Nephron progenitor cell (in vitro differentiated cells): ENCODE measurements at places on chromosomes 3 and 15.

DNA sequence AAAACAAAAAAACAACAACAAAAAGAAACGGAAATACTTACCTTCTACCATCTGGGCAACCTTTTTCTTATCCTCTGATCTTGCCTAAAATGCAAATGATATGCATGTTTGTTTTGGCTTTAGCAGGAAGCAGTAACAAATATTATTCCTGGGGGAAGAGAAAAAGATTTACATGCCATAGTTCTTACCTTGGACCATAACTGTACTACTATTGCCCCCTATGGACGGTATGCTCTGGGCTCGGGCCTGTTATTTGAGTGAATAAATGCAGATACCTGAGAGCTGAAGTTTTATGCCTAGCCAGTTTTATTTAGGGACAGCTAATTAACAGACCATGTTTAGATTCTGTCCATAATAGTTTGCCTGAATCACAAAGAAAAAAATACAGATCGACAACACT lies 12.6 kb upstream of the STARD5 start:
- no peak for DNase-seq

DNA sequence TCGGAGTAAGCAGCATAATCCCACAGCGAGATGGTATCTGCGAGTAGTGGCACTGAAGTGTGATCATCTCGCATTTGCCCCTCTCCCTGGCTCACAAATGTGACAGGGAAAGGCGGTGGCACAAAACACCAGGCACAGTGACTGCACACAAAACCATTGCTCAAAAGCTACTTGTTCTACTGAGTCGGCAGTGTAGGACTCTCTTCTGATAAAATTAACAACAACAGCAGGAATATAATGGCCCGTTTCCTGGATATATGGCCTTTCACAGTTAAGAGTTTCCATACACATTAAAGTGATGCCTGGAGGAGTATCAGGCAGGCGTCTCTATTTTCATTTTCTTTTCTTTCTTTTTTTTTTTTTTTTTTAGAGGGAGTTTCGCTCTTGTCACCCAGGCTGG lies 69.0 kb downstream of the MYO1E start:
- DNase-seq = no peak

GRCh38 chr3:28243424-28244106 lies 2.1 kb downstream of the CMC1 start:
- DNase-seq = no peak

DNA sequence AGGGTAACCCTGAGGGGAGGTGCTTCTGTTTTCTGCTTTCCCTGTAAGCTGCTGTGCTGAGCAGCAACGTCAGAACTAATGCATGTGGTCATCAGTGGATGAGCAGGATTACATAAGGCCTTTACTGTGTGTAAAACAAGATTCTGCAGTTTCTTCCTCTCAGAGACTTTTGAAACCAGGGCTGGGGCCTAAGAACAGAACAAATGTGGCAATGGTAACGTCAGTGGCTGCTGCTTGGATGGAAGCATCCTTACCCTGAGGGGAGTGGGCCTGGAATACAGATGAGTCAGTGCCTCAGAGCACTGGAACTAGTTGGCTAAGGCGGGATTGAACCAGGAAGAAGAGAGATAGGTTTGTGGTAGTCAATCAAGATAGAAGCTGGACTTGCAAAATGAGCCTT lies 180.2 kb upstream of the KCNH8 start:
- no peak for DNase-seq

GRCh38 chr3:52805270-52806039 lies 10.9 kb downstream of the ITIH3 start:
- DNase-seq = no peak
